Stimulated activated CD8-positive, alpha-beta memory T cell treated with anti-CD3 and anti-CD28 coated beads, Interleukin-15, amount 100 ng/mL, for 4 hours (primary cell): ENCODE measurements at places on chromosomes 16 and 17.

- no peak for DNase-seq
Observed at GRCh38 chr17:43068570-43069367, 43.7 kb downstream of the RND2 start.

- DNase-seq = no peak
Observed at GRCh38 chr16:57887711-57888110, 83.2 kb downstream of the CNGB1 start.

DNA sequence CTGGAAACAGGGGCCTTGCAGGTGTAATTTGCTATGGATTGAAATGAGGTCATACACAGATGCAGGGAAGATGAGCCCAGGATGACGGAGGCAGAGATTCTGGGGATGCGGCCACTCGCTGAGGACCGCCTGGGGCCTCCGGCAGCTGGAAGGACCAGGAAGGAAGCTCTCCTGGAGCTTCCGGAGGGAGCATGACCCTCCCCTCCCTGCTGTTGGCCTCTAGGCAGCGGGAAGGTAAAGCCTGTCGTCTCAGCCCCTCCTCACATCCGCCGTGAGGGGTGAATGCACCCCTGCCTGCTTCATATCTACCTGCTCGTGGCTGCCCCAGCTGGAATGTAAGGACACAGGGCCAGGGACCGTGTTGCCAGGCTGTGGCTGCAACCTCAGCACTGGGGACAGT, 29.1 kb upstream of the ZNF469 start:
- no peak for DNase-seq

GRCh38 chr16:53209429-53209828, 154.6 kb downstream of the CHD9 start:
- no peak for DNase-seq

DNA sequence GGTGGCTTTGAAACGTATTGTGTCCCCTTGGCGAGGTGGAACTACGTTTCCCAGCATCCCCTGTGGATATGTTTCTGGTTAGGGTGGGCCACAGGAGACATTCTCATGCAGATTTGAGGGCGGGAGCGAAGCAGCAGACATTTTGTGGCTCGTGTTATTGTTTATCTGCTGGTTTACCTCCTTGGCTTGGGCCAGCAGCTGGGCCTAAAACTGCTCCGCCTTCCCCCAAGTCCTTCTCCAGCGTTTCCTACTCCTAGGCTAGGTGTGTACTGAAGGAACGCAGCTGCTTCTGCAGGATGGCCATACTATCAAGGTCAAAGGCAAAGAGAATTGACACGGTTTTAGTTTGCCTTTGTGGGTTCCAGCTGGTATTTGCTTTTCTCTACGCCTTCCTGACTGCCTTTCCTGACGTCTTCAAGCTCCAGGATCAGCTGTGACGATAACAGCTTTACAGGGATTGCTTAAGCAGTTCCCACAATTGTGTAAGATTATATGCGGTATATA, 17.2 kb upstream of the WSB1 start:
- DNase-seq = no peak

- DNase-seq = no peak
Observed at GRCh38 chr17:62827746-62828485, 19.8 kb upstream of the MARCHF10 start.
